ENCODE measurements at places on chromosomes 4 and X.

DNA sequence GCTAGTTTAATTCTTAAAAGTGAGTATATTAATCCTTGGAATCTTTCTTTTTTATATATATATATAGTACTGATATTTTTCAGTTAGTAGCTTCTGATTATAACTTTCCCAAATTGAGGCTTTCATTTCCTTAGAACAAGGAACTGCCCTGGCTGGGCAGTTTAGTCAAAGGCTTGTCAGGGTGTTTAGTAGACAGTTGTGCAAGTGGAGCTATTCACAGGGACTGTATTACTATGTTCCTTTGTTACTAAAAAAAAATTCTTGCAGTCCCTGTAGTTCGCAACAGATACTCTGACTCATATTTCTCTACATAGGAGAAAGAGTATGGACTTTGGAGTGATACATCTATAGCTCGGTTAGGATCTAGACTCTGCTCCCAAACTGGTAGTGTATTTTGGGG, 20.8 kb downstream of the USO1 start:
- DNase-seq = peak; percentile 56

DNA sequence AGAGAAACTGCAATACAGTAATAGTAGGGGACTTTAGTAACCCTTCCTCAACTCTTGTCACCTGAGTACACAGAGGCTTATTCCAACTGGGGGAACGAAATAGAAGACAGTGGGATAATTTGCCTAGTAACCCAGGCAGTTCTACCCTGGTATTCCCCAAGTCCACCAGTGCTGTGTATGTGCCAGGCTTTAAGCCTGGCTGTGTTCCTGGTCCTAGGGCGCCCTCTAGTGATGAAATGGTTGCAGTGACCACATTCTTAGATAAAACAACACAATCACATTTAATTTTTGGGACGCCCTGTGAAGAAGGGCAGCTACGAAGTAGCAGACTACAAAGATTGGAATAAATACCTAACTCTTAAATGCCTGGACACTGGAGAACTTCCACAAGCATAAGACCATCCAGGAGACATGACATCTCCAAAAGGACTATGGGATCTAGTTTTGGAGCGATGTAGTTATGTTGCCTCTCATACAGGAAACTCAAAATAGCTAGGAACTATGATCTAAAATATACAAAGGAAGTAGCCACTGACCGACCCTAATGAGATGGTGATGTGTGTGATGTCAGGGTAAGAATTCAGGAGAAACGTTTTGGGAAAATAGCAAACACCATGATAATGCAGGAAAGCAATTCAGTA, 288.5 kb upstream of the ZCCHC13 start:
- DNase-seq = peak; percentile 52

DNA sequence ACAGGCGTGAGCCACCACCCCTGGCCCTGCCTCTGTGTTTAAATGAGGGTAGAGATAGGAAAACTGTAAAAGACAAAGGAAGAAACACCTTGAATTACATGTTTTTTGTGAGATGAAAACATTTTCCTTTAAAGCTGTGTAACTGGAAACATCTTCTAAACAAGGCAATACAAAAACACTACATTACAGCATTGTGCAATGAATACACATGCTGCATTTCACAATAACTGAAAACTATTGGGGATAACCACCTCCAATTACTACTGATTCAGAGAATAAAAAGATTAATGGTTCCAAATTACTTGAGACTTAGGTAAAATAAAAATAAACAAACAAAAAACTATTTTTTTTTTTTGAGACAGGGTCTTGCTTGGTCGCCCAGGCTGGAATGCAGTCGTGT, 7.6 kb upstream of the OGT start:
- DNase-seq = no peak

DNA sequence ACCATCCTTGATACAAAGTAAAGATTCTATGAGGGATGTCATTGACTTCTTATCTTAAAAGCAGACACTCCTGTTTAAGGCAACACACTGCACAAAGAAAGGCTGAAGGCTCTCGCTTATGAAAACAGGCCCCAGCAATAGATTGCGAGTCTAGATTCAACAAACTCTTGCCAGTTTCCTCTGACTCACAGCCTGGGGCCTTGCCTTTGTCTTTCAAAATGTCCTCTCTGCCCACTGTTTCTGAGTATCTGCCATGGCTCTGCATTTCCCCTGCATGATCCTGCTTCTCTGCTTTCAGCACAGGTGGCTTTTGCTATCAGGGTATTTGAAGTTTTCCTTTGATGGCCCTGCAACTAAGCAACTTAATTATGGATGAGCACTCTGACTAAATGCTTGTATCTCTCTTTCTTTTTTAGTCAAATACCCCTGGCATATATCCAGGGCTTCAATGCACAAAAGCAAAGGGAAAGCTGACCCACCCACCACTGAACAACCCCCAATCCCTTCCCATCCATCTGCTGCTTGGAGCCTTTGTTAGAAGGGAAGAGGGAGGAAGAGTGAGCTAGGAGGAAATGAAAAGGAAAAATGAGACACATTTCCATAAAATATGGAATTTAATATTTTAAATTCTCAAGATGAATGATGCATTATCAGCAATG, 32.2 kb downstream of the NDP start:
- DNase-seq = no peak

DNA sequence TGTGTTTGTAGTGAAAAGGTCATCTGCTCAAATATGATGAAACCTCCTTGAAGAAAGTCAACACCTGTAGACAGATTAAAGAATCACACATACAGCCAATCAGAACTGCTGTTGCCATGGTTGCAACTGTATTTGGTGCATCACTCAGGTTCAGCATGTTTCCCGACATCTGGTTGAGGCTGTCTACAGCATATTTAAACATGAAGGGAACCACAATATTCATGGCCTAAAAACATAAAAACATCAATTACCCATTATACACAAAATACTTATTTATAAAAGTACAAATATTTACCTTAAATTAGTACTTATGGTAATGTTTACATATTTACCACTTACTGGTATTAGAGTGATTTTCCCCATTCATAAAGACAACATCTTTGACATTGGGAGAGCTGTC, 79.7 kb downstream of the ABCB7 start:
- no peak for DNase-seq

DNA sequence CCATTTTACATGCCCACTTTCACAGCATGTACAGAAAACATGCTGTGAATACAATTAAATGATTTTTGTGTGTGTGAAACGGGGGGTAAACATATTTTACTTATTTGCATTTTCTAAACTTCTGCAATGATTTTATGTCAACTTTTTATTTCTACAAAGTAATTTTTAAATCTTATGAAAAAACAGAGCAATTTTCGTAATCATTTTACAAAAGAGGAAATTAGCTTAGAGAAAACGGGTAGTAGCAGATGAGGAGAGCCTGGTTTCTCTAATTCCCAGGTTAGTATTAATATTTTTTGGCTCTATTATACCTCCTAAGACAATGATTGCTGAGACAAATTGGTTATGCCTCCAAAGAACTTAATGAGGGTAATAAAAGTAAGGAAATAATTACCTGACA, 3.2 kb downstream of the TKTL2 start:
- DNase-seq = no peak

DNA sequence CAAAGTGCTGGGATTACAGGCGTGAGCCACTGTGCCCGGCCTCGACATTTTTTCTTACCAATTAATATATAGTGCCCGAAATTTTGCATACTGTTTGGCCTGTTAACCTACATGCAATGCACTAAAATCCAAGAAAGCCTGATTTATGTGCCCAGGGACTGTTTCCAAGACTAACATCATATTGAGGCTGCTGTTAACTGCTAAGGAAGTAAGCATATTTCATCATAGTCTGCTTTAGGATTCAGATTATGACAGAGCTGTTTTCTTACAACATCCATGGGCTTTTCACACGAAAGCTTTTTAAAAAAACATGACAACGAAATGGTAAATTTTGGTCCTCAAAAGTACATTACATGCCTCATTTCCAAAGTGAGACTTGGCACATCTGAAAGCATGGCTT, 84.4 kb downstream of the STOX2 start:
- peak; percentile 83 for DNase-seq

GRCh38 chr4:81589262-81589661, 117.6 kb upstream of the RASGEF1B start:
- DNase-seq = no peak

DNA sequence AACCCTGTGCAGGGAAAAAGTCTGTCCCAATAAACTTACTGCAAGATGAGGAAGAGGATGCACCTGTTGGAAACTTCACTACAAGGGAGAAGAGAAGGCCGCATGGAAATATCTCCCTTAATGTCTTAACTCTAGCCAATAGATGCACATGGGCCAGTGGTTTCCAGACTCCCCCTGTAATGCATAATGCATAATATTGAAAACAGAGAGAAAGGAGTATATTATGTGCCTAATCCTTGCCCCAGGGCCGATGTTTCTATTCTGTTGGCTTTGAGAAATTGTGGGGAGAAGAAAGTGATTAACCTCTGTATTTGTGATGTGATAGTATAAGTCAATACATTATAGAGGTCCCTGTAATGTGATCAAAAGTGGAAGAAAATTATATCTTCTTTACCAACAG, 37.2 kb downstream of the INTS12 start:
- no peak for DNase-seq

DNA sequence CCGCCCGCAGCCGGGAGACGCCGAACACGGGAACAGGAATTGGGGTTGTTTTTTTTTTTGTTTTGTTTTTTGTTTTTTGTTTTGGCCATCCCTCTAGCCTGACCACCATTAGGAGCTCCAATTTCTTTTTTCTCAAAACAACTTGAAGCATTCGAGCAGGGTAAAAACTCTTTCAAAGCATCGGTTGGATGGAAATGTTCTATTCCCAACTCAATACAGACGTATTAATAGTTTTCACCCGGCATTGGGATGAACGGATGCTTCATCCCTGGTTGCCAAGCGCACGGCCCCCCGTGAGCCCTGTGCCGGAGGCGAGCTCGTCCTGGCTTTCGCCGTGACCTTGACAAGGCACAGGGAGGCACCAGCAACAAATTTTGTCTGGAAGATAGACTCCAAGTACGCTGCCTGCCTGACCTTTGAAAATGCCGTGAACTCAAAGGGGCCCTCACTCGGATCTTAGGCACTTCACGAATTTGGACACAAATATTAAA, 352 bp upstream of the MAP3K15 start:
- no peak for DNase-seq

- no peak for DNase-seq
Observed at GRCh38 chr4:16360694-16361262, 134.5 kb upstream of the TAPT1 start.

DNA sequence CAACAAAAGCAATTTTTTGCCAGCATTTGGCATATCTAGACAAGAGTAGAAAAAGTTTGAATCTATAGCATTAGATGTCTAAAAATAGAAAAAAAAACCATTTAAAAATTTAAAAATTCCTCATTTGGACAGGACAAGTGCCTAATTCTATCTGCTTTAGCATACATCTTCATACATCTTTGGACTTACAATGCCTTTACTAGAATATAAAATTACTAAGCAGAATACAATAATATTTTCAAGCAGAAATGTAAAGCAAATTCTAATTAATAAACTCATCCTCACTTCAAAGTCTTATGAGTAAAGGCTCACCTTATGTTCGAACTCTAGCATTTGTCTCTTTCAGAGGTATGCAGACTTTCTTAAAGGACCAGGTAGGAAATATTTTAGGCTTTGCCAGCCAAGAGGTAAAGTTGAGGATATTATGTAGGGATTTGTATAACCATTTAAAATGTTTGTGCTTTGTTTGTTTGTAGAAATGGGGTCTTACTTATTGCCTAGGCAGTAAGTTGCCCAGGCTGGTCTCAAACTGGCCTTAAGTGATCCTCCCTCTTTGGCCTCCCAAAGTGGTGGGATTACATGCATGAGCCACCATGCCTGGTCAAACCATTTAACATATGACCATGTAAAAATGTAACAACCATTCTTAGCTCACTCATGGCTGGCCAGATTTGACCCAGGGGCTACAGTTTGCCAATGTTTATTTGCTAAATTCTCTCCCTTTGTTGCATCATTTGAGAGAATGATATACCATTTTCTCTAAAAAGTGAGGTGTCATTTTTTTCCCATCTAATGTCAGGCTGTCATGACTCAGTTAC, 29.1 kb downstream of the UGDH start:
- DNase-seq = no peak

DNA sequence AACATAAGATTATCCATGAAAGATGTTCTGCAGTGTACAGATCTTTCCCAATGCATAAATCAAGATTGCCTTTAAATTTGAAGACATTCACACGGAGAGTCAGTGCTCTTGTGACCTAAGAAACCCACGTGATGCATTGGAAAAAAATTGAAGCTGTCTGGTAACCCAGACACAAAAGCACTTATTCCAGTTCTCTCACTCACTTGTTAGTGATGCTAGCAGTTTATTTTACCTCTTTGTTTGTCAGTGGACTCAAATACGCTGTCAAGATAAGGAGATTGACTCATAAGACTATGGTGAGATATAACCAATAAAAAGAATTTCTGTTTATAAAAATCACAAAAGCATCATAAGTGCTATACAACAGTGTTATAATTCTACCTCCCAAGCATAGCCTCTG, 245.8 kb upstream of the SMIM31 start:
- no peak for DNase-seq

DNA sequence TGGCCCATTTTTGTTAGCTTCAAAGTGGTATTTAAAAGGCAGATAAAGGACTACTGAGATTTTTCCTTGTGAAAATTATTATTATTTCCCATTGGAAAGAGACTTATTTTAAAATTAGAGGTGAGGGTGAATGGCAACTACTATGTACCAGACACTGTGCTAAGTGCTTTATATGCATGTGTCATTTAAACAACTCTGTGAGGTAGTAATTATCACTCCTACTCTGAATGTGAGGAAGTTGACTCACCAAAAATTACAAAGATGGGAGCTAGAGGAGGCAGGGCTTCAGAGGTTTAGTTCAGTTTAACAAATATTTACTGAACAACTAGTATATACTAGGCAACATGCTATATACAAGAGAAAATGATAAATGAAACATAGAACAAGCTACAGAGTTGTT, 78.2 kb downstream of the MSL3 start:
- no peak for DNase-seq

DNA sequence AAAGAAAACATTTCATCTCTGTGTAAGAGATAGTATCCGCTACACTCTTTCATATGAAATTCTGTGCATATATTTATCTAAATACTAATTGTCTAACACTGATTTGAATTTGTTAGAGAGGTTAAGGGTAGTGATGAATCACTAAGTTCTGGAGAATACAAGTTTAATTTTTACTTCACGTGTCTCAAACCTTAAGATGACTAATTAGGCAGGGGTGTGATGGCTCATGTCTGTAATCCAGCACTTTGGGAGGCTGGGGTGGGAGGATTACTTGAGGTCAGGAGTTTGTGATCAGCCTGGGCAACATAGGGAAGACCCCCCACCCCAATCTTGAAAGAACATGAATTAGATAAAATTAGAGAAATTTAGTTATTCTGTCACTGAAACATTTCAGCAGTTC, 2241.9 kb downstream of the PCDH7 start:
- DNase-seq = no peak

Measured in fibroblast of skin of right quadriceps (primary cell).